ENCODE measurements at places on chromosomes 6 and 20.

- peak; percentile 86 for DNase-seq
These were observed 14.3 kb downstream of the PSMB9 start for GRCh38 chr6:32868257-32868788.

DNA sequence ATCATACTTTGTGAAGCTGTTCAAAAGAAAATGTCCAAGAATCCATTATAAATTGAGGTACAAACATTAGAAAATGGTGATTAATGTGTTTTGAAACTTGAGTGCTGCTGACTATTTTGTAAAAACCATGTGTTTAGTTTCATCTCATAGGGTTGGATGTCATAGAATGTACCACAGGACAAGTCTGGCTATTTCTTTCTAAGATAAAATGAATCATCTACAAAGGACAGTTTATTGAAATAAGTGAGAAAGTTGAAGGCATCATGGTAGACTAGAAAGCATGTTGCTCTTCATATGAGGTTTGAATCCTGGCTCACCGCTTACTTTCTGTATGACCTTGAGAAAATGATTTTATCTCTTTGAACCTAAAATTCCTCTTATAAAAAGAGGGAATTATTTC is 29.2 kb upstream of the SMAP1 start:
- no peak for DNase-seq

DNA sequence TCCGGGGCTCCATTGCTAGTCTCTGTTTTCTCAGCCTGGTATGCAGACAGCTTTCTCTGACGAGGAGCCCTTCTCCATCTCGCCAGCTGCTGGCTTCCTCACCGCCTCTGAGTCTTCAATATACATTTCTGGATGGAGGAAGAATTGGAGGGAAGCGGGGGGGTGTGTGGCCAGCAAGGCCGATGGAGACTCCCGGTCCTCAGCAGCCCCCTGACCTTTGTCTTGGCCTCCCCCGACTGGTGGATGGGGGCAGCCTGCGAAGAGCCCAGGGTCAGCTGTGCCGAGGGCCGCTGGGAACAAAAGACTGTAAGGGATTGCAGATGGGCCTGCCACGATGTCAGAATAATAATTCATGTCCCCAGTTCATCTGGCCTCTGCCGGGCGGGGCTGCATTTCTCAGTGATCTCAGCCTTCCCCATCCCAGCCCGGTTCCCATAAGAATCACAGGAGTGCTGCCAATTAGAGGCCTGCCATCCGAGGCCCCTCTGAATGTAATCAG is 54.3 kb upstream of the STX16 start:
- DNase-seq: no peak

DNA sequence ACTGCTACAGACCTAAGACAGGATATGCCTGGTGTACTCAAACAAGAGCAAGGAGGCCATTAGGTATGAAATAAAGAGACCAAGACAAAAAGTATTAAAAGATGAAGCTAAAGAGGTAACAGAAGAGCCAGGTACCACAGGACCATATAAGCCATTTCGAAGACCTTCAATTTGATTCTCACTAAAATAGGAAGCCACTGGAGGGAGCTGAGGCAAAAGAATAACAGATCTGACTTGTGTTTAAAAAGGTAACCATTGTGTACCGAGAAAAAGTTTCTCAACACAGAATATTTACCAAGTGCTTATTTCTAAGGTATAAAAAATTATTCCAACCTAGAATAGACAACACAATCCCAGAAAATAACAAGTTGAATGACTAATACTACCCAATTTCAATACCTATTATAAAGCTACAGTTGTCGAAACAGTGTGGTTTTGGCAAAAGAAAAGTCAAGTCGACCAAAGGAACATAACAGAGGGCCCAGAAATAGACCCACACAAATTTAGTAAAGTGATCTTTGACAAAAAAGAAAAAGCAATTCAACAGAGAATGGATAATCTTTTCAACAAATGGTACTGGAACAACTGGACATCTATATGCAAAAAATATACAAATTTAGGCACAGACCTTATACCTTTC is 125.3 kb upstream of the DST start:
- no peak for DNase-seq

- no peak for DNase-seq
These were observed 4.9 kb downstream of the MAPK13 start for GRCh38 chr6:36135053-36135731.
